ENCODE measurements at places on chromosomes 4 and X.

- DNase-seq, result no peak
Measured at GRCh38 chrX:44733931-44734330, 109.9 kb upstream of the DUSP21 start.

- DNase-seq, result peak; percentile 81
Measured at GRCh38 chrX:103356130-103356798, at the start of gene TCEAL9. TSS of gene TCEAL9 (plus strand) at chrX:103356506. CDS start at chrX:103357685, 1,179 bp downstream.

- DNase-seq, result no peak
Measured at GRCh38 chrX:124764354-124764753, 418.0 kb downstream of the SH2D1A start.

- no peak for DNase-seq
Measured at GRCh38 chr4:145531223-145531622, 49.6 kb downstream of the SMAD1 start.

GRCh38 chr4:145951931-145952330, 13.3 kb upstream of the ZNF827 start:
- no peak for DNase-seq

GRCh38 chrX:6738518-6739470, 203.9 kb upstream of the VCX3A start:
- no peak for DNase-seq

DNA sequence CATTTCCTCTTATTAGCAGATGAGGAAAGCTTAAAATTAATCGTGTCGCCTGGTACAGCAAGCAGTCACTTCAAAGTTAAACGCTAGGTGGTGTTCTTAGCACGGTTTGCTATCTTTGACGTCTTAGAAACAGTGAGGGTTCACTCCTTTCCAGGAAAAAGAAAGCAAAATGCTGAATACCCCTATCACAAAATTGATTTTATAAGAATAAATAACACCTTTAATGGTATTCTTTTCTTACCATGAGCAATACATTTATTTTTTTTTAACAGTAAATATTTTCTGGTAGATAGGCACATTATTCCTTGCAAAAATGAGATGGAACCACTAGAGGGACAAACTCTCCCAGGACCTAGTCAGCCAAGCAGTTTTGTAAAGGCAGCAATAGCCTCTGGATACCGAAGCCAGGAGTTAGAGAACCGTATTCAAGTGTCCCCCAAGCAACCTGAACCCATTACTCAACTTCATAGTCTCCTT, 153.9 kb downstream of the KDR start:
- peak; percentile 51 for DNase-seq

- no peak for DNase-seq
Measured at GRCh38 chrX:56284269-56284668, 52.1 kb downstream of the KLF8 start.

- no peak for DNase-seq
Measured at GRCh38 chrX:103537871-103538387, 18.6 kb upstream of the RAB40A start.

DNA sequence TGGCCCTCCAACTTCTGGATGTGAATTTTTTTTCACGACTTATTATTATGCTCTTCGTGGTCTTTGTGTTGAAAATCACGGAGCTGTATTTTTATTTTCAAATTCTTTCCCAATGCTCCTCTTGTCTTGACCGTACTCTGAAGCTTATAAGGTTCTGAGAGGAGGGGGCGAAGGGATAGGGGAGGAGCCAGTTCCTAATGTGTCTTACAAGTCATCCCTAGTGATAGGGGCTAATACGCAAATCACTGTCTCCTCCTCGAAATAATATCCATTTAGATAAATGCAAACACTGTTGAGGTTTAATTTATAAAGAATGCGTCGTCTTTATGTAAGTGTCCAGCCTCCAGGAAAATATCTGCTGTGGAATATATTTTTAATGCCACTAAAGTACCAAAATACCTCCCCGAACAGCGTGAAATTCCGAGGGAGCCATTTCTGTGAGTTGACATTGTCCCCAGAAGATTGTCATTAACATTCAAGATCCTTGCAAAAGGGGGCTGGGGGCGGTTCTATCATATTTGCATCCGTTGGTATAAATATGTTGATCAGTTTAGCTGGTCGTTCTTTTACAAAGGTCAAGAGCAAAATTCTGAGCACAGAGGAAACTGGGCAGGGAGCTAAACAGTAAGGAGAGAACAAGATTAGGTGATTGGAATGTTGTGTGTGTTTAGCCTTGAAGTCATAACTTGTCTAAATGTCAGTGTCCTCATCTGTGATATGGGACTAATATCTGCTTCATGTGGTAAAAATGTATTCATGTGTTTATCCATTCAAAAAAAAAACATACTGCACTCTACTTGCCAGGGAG, 3.7 kb upstream of the FAT1 start:
- no peak for DNase-seq

GRCh38 chrX:66004928-66005829, 34.7 kb downstream of the VSIG4 start:
- DNase-seq, result no peak

GRCh38 chrX:13381514-13381913, 61.7 kb upstream of the ATXN3L start:
- peak; percentile 59 for DNase-seq

GRCh38 chr4:100299046-100299840, 109.0 kb upstream of the DDIT4L start:
- DNase-seq, result peak; percentile 99

DNA sequence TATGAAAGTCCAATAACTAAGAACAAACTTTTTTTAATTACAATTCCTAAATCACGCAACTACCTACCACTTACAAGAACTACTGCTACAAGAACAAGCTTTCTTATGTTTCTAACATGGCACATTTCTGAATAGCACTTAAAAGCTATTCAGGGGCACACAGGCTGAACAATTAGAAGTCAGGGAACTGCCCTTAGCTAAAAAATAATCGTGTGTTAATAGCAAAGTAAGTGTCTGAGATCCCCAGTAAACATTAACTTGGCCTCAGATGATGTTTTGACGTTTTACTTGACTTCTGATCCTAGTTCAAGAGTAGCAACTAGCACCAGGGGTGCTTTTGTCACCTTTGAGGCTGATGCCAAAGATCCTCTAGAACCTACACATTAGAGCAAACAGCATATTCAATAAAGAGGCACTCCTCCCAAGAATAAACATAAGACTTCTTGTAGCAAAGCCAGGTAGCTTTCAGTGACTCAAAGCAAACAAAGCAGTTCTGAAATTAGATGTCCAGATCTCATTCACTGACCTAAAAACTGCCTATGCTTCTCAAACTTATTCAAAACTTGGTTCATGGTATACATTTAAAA, 16.2 kb downstream of the SPOCK3 start:
- no peak for DNase-seq

DNA sequence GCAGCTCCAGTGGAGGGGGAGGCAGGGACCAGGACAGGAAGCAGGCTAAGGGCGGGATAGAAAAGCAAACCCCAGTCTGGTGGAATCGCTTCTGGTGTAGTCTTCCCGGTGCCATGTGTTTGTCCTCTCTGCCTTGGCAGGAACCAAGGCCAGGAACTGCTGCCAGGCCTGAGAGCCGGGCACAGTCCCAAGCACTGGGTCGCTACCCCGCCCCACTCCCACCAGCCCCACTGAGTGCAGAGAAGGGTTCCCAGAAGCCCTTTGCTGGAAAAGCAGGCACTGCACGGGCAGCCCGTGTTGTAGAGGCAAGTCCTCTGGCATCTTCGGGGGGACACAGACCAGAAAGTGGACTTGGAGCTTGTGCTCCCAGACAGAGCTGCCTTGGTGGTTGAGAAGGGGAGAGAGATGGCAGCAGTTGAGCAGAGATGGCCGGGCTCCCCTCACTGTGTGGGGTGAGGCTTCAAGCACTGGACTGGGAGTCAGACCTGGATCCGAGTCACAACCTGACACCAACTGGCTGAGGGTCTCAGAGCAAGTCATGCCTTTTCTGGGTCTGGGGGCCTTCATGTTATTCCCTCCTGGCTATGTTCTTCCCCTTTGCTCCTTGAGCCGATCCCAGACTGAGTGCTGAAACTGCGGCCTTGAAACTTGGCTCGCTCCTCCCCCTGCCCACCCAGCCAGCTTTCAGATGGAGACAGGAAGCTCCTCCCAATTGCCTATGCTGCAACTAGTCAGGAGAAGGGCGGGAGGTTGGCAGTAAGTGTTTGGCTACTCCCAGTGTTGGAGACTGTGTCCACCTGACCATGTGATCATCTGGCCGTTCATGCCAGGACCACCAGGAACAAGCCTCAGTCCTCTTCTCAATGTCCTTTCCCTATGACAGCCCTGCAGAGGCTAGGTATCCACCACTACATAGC, 59.7 kb upstream of the MTM1 start:
- no peak for DNase-seq

- DNase-seq, result no peak
Measured at GRCh38 chr4:123446865-123447474, 50.4 kb downstream of the SPRY1 start.

GRCh38 chrX:106780264-106780663, 22.2 kb upstream of the TBC1D8B start:
- no peak for DNase-seq

GRCh38 chr4:96642490-96642889, 802.6 kb downstream of the PDHA2 start:
- DNase-seq, result no peak

GRCh38 chr4:70979445-70980008, 13.9 kb upstream of the DCK start:
- no peak for DNase-seq

GRCh38 chr4:112938461-112939058, 110.9 kb upstream of the ANK2 start:
- DNase-seq, result peak; percentile 61

GRCh38 chr4:136412708-136413107, 1119.6 kb downstream of the PCDH18 start:
- DNase-seq, result no peak

DNA sequence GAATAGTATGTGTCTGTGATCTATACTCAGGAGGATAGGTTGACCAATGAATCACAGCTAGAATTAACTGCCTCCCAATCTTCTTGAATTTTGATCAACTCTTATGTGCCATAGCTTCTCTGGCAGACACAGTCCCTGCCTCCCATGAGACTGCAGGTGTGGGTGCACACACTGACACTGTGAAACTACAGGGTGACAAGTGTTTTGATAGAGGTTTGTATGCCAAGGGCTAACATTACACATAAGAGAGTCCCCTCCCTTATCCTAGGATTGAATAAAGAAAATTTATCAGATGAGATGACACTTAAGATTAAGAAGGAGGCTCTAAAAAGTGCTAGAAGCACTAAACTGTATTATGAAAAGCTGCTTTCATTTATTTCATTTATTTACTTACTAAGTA, 218.4 kb upstream of the BMP3 start:
- DNase-seq, result no peak

GRCh38 chrX:134734466-134734952, 76.2 kb upstream of the PLAC1 start:
- peak; percentile 90 for DNase-seq

DNA sequence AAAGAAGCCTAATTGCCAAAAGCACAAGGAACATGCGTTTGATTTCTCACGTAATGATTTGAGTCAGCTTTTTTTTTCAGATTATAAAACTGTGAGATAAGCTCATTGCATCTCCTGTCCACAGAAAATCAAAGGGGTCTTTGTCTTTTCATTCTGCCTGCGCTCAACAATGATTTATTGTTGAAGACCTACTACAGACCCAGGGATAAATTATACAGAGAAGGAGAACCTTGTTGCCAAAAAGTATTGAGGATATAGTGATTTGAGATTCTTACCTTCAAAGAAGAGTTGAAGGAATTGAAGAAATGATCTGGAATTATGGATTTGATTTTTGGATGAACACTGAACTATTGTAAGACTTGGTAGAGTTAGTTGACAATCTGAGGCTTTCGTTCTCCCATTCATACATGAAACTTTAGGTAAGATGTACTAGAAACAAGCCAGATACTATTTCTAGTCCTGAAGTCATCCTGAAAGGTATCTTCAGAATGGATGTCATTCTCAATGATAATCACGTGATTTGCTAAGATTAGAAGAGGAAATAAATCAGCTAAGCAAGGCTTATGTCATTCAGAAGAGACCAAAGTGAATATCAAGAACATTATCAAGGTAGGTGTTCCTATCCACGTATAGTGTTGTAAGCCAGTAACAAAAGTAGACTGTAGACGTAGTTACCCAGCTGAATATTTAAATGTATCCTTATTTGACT, 71.1 kb upstream of the SCOC start:
- DNase-seq, result no peak

DNA sequence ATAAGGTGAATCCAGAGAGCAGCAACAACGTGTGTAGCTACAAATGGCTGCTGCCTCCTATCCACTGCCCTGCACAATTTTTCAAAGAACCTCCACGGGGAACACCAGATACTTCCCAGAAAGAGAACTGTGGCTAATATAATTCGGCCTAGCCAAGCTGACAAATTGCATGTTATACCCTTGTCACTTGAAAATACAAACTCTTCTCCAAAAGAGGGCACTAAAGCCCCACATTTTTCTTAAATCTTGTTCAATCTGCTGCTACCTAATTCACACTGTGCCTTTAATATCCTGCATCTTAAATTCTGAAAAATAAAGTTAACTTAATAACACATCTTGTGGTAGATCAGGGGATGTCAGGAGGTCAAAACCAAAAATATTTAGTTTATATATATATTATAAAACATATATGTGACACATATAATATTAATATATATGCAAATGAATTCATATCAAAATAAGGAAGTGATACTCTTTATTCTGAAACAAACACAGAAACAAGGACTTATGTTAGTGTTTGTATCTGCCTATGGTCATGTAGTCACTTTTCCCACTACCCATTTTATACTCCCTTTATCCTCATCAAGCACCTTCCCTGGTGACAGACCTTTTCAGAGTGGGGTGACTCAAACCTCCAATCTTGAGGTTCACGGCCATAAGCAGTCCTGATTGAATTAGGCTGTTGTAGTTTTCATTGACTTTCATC, 24.1 kb downstream of the CT45A1 start:
- DNase-seq, result peak; percentile 0
